ENCODE measurements at places on chromosomes 4 and X.

DNA sequence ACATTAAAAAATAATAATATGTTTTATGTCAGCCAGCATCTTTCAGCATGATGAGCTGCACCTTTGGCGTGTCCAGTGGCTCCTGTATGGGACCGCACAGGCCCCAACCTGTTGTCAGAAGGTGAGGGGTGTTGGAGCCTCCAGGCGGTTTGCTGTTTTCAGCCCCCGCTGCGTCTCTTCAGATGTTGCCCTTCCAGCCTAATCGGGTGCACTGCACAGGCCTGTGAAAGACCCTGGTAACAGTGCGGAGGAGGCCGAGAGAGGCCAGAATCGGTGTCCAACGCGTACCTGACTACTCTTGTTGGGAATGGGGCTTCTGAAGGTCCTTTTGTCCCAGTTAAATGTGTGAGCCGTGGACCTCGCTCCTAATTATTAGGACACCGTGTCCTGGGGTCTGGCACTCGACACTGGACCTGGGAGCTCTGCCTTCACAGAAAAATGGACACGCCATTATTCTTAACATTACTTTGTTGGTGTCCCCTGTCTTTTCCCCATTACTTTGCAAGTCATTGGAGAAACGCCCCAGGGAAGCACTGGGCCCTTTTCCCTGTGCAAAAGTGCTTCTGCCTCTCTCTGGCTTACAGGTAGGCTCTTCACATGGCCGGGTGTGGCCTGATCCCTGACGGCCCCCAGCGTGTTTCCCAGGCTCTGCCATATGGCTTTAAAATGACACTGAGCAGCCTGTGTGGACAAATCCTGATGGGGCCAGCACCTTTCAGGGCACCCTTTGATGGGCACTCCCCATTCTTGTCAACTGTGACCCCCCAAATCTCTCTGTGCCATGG is 51.2 kb downstream of the TBC1D14 start:
- no peak for DNase-seq

- DNase-seq = peak; percentile 18
These were observed at the start of gene WNK3 for GRCh38 chrX:54357414-54358377. TSS of gene WNK3 (minus strand) at chrX:54358046.

GRCh38 chrX:65014230-65014629 is 38.0 kb upstream of the ZC4H2 start:
- no peak for DNase-seq

DNA sequence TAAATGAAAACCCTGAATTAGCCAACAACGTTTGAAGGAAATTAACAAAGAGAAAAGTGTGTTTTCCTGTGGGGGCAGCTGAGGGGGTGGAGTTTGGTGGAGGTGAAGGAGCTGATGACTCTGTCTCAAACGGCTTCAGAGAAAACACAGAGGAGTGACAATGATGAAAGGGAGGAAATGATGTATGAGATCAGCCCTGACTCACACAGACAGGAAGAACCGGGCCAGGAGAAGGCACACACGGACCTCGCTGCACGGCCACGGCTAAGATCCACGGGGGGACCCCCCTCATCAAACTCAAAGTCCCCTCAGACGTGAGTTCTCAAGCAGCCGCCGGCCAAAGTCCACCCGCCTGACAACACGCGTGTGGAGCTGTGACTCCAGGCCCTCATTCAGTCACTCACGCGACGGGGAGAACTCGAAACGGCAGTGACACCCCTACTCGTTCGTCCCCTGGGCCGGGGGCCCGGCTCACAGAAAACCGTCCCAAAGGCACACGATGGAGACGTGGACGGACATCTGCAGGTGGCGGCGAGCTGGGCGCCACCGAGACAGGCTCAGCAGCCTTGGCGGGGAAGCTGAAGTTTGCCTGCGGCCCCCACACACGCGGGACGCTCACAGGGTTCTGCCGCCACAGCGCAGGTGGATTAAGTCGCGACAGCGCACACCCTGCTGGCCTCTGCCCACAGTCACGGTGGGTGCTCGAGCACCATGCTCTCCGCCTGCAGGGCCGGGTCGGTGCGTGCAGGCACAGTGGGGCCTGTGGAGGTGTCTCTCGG is 28.8 kb downstream of the PPP2R3B start:
- no peak for DNase-seq

DNA sequence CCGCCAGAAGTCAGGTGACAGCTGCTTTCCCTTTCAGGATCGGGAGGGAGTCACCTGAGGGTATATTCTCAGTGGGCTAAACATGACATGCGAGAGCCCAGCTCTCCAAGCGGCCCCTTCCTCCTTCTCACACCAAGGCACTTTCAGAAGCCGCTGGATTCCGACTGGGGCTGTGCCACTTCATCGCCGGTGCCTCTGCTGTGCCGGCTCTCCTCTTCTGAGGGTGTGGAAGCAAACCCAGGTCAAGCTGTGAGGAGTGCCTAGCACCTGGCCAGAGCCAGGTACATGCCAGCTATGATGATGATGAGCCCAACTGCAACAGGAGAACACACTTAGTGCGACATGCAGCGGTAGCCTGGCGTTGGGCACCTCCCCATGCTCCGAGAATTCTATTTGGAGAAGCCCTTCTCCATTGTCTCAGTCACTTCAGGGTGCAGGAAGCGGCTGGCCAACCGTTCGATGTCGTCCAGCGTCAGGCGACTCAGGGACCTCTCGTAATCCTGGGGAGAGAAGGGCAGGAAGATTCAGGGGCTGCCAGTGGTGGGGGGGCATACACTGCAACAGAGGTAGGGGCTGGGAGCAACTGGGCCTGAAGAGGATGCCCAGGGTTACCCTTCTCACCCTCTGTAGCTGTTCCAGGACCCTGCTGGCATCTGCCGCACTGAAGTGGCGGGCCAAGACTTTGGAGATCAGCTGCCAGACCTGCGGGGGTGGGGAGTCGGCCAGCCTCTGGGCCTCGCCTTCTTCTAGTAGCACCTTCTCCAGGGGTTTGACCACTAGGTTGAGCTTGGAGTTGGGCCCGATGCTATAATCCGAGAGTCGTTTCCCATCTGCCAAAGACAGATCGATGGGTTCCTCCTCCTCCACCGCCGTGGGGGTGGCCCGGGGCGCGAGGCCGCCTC is 1.0 kb downstream of the UBL4A start:
- DNase-seq = no peak

DNA sequence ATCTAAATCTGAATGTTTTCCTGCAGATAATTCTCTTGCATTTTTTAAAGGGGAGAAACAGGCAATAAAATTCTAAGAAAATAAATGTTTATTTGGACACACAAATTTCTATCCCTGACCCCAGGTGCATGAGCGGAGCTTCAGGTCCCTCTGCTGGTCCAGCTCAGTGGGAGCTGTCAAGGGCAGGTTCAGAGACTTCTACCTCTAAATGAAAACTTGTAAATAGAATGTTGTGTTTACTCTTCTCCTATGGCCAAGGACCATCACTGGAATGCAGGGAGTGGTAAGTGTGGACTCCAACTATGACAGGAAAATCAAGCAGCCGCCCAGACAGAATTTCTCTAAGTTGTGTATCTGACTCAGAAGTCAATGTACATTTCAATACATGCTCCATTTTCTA is 148.6 kb upstream of the TTC29 start:
- no peak for DNase-seq

GRCh38 chr4:120228086-120228485 is 161.4 kb upstream of the MAD2L1 start:
- no peak for DNase-seq

- no peak for DNase-seq
These were observed 8.7 kb upstream of the PPP3CA start for GRCh38 chr4:101355767-101356702.

- DNase-seq = no peak
These were observed at the start of gene RAB33B for GRCh38 chr4:139454111-139455045. TSS of gene RAB33B (plus strand) at chr4:139454121. CDS start at chr4:139454196, 75 bp downstream.

GRCh38 chr4:166458756-166459155 is 585.7 kb downstream of the TLL1 start:
- DNase-seq = no peak

- DNase-seq = no peak
These were observed 6.8 kb downstream of the METAP1 start for GRCh38 chr4:99002279-99002678.

GRCh38 chr4:120293341-120293740 is 226.7 kb upstream of the MAD2L1 start:
- DNase-seq = no peak

- no peak for DNase-seq
These were observed 166.8 kb downstream of the AFAP1 start for GRCh38 chr4:7772711-7773385.

- DNase-seq = no peak
These were observed 789.4 kb downstream of the STPG2 start for GRCh38 chr4:97353876-97354275.

- no peak for DNase-seq
These were observed 133.5 kb downstream of the TBL1X start for GRCh38 chrX:9598344-9598743.

DNA sequence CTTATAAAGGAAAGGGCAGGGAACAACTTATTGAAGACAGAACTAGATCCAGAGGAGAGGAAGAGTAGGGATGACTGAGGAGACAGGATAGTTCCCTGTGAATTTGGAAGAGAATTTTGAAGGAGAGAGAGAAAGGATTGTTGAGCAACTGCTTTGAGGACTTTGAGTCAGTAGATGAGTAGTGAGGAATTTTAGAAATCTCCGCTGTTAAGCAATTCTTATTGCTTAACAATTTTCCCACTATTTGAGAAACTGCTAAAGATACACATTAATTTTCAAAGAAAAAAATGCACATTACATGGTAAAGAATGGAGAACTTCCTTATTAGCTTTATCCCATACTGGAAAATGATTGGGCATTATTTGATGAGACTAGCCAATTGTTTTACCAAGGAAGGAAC is 116.3 kb upstream of the NRK start:
- no peak for DNase-seq

- DNase-seq = no peak
These were observed 1869.7 kb downstream of the PCDH7 start for GRCh38 chr4:32589853-32590252.

- DNase-seq = no peak
These were observed 148.0 kb downstream of the GRID2 start for GRCh38 chr4:92451782-92452181.

DNA sequence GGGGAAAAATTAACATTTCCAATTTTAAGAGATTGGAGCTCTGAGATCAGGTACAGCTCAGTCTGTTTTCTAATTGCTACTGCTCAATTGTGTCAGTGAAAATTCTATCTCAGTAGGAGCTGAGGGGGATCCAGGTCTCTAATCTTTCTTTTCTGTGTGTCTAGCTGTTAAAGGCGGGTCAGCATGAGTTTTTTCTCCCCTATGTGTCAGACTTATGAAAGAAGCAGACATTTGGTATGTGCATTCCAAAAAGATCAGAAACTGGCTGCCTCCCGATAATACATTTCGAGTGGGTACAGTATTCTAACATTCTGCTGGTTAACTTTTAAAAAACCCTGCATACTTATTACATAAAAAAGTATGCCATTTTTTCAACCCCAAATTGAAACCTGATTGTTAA is 72.4 kb downstream of the PCDH7 start:
- DNase-seq = no peak

- no peak for DNase-seq
These were observed 63.8 kb downstream of the PTPN13 start for GRCh38 chr4:86657910-86658309.

DNA sequence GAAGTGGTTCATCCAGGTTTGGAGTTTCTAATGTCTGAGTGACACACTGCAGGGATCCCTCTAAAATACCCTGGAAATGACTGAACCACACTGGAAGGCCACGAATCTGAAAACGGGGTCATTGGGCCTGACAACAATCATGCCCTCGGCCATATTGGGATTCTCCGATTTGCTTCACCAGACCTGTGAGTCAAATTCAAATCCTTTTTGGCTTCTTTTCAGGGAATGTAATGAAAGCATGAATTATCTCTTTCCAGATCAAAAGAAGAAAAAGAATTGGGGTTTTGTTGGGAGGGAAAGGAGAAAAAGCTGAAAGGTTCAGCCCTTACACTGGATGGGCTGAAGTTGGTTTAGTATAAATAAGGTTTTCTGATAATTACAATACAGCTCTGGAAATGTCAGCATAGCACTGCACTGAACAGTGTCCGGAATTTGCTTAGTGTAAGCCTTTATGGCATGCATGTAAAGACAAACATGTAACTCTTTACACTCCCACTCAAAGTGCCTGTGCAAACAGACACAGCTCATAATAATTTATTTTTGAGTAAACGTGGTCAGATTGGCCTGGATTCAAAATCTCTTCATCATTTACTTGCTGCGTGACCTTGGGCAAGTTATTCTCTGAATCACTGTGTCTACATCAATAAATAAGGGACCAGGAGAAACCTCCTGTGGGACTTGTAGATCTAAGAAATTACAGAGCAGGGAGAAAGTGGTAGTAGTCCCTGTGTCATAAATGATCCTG is 21.4 kb downstream of the CT47C1 start:
- no peak for DNase-seq

- DNase-seq = no peak
These were observed 81.9 kb upstream of the TMLHE start for GRCh38 chrX:155694649-155695048.

- peak; percentile 31 for DNase-seq
These were observed 220.7 kb downstream of the CAMK2D start for GRCh38 chr4:113540859-113541258.

DNA sequence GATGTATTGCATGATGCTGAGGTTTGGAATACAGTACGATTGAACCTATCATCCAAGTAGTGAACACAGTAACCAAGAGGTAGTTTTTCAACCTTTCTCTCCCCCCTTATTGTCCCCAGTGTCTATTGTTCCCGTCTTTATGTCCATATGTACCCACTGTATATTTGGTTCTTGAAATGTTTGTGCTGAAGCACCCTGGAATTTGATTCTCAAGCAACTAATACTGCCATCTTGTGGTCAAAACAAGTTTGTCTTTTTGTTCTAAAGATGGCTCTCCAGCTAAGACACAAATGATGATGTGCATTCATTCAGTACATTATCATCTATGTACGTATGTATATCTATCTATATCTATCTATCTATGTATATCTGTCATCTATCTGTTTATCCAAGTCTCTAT is 33.5 kb upstream of the DCX start:
- DNase-seq = no peak

GRCh38 chrX:79268788-79269187 is 98.3 kb downstream of the ITM2A start:
- DNase-seq = no peak

DNA sequence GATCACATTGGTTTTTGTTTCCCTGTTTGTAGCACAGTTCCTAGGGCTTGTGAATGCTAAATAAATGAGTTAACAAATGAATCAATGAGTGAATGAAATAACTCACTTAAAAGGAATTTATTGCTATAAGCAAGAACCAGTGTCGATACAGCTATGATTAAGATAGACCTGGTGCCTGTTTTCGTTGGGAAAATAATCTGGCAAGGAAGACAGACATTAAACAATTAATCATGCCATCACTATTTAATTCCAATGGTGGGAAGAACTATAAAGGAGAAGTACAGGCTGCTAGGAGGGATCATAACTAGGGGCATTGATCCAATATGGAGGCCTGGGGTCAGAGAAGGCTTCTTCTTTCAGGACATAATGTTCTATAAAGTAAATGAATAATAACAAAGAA is 4.5 kb upstream of the CBR4 start:
- no peak for DNase-seq

DNA sequence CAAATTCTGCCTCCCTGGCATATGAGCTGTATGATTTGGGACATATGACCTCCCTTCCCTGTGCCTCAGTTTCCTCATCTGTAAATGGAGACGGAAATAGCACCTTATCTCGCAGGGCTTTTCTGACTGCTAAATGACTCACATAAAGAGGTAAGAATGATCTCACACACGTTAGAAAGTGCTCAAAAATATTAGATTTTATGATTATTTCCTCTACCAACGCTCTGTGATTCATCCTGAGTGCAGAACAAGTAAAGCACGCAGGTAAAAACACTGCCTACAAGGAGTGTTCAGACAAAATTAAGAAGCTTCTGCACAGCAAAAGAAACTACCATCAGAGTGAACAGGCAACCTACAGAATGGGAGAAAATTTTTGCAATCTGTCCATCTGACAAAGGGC is 21.1 kb downstream of the ACSL1 start:
- no peak for DNase-seq

GRCh38 chrX:130772776-130773143 is 130.2 kb downstream of the ENOX2 start:
- no peak for DNase-seq

Measured in stimulated activated CD4-positive, alpha-beta T cell treated with anti-CD3 and anti-CD28 coated beads, Interleukin-12 subunit alpha, Interleukin-12 subunit beta, amount 100 ng/mL, for 48 hours (primary cell).